ENCODE measurements at places on chromosomes 6 and 20. TPM values are rescaled to one million over a fixed set of nuclear protein-coding genes. Genes with fewer than 3 reads are reported as not detected.

The CST3 gene
- 458 TPM for polyA plus RNA-seq

The LCA5 gene
- 2.5 TPM for polyA plus RNA-seq

The C6orf58 gene
- 0.06 TPM for polyA plus RNA-seq

DNA sequence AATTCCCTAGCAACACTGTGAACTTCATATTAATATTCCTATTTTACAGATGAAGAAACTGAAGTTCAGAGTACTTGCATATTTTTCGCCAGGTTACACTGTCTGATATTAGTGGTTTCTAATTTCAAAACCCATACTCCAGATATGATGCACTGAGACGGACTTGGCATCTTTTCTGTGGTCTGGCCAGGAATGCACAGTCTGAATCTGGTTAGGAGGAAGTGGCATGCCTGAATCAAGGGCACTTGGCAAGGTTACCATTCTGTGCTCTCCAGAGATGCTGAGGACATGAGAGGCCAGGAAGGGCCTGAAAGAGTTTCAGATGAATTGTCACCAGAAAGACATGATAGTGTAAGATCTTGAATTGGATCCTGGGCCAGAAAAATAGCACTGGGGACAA, 150.1 kb downstream of the HAO1 start:
- no peak for DNase-seq

DNA sequence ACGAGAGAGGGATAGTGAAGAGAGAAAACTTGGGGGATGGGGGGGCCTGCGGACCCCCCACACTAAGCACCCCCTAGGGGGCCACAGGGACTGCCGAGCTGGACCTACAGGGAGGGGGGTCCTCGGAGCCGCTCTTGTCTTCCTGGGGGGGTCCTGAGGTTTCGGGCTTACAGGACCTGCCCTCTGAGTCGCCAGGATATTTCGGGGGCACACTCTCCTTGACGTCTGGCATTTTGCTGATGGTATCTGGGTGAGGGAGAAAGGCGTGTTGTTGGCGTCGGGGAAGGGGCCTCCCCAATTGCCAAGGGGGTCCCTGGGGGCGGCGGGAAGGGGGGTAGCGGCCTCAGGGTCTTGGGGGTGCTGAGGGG, 516 bp downstream of the TCP11 start:
- no peak for DNase-seq

- DNase-seq, result no peak
These were observed 92.7 kb upstream of the ARMC2 start for GRCh38 chr6:108755257-108756240.

Measured in BJ (cell line).